Activated naive CD4-positive, alpha-beta T cell treated with Interleukin-2 at 50 U/mL for 16 hours (primary cell): ENCODE measurements at places on chromosomes 6 and 20.

GRCh38 chr6:154945271-154945890 lies 49.7 kb upstream of the TIAM2 start:
- no peak for DNase-seq

DNA sequence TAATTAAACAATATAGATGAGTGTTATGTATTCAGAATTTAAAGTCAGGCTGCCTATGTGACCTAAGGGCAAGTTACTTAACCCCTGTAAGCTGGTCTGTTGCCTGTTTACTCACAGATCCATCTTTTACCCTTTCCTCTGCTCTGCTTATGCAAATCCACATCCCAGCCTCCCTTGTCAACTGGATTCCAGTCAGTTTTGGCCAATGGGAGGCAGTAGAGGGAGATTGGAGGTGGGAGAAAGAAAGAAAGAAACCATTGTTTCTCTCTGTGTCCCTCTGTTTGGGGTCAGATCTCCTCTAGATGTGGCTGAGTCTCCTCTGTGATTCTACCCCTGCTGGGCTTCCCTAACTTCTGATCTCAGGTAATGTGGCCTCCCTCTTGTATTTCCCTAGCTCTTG lies 266.8 kb upstream of the PLN start:
- no peak for DNase-seq

DNA sequence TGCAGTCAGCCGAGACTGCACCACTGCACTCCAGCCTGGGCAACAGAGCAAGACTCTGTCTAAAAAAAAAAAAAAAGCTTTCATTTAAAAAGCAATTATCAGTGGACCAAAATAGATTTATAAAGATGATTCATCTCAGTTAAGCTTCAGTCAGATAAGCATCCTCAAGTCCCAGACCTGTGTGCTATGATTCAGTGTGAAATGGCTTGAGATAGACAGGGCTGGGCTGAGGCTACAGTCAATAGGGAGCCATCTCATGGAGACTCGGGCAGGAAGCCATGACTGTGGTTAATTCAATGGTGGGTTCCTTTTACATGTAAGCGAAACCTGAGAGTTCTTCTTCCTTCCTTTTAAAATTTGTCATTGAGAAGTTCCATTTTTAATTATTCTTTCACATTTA lies 276.0 kb downstream of the TFAP2A start:
- no peak for DNase-seq

DNA sequence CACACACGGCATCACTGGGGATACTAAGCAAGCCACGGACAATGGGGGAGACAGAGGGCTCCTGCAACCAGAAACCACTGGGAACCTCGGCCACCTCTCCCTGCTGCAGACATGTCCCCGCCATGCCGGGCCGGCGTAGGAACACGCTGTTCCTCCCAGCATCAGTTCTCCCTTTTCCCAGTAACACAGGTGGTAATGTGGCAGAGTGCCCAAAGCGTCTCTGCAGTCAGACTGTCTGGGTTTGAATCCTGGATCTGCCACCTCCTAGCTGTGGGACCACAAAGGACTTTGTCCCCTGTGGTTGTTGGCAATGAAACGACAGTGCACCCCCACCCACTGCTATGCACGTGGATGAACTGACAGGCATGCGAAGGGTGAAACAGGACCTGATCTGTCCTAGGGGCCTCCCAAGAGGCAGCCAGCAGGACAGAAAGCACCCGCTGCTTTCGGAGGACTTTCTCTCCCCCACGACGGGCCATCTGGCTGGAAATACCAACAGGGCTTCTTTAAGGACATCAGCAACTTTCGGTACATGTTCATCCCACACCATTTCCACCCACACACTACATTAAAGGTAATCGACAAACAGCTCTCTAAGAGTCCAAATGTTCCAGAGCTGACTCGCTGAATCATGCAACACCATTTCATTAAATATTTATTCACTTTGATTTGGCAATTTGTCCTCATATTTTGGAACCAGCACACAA lies 74.1 kb downstream of the SULF2 start:
- no peak for DNase-seq

DNA sequence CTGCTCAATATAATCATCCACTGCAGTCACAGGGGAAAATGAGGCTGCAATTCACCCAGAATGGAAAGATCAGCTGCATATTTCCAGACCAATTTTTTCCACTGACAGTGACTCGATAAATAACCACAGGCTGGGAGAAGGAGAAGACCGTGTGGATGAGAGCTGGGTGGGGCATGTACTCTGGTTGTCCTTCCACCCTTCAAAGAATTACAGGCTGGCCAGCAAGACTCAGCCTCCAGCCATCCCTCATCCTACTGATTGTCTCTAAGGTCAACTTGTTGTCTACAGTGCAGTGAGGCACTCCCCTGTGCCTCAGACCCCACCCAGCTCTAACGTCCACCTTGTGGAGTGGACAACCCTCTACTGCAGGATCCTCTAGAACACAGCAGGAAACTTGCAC lies 14.5 kb upstream of the MAS1 start:
- no peak for DNase-seq

GRCh38 chr6:41638002-41638934 lies at the start of gene MDFI:
TSS of gene MDFI (plus strand) at chr6:41638468. CDS start at chr6:41638750, 282 bp downstream.
- no peak for DNase-seq

DNA sequence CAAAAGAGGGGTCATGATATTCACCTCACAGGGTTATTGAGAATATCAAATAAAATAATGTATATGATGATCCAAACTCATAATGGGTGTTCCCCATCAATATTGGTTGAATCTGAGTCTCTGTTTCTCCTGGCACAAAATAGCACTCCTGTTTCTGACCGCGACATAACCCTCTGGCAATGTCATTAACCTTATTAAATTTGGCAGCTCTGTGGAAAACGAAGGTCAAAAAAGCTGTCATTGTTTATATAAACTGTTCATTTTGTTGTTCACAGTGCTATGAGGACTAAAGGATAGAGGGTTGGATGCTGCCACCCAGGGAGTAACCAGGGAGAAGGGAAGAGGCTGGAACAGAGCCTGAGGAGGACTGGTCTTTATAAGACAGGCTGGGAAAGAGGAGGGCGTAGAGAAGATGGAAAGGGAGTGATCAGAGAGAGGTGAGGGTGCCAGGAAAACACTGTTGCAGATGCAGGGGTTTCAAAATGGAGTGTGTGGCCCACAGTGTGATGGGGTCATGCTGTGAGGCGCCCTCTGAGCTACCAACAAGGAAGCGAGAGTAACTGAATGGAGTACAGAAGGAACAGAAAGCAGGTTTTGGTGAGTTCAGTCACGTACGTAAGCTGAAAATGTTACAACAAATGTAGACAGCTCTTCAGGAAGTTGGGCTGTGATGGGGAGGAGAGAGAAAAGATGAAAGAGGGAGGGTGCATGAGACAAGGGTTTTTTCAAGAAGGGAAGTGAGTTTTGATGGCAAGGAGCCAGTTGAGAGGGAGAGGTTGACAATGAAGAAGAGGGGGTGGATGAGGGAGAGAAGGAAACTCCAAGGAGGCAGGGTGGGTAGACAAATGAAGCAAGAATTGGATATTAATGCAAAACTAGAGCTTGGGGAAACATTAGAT lies 251.6 kb upstream of the TAB2 start:
- no peak for DNase-seq

DNA sequence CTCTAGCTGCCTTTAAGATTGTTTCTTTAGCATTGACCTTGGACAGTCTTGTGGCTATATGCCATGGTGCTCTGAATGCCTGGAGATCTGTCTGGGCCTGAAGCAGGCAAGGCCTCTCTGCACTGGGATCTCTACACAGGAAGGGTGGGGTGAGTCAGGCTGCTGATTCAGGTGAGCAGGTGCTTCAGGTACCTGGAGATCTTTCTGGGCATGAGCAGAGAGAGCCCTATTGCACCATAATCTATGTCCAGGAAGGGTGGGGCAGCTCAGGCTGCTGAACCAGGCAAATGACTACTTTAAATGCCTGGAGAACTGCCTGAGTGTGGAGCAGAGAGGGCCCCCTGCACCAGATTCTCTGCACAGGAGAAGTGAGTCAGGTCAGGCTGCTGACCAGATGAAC lies 94.5 kb downstream of the TPBG start:
- DNase-seq, result no peak

GRCh38 chr6:85473748-85474147 lies 23.9 kb downstream of the NT5E start:
- DNase-seq, result no peak

DNA sequence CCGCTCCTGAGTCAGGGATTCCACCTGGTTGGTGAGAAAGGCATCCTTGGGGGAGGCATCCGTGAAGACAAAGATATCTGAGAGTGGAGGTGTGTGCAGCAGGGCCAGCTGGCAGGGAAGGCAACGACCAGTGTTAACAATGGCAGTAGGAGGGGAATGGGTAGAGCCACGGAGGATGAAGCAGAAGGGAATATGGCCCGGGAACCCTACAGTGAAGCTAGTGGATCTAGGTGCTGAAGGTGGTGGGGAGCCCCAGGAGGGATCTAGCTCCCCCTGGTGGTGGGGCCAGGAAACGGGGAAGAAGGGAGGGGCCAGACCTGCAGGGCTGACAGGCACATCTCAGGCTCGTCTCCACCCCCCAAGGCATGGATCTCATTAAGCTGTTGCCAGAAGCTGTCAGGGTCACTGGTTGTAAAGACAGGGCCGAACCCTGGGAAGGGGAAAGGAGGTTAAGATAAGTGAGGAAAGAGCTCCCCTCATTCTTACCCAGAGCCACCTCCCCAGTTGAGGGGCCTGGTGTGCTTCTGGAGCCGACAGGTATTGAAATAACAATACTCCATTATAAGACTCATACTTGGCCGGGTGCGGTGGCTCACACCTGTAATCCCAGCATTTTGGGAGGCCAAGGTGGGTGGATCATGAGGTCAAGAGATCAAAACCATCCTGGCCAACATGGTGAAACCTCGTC lies 7.3 kb downstream of the VWA7 start:
- DNase-seq, result peak; percentile 85

DNA sequence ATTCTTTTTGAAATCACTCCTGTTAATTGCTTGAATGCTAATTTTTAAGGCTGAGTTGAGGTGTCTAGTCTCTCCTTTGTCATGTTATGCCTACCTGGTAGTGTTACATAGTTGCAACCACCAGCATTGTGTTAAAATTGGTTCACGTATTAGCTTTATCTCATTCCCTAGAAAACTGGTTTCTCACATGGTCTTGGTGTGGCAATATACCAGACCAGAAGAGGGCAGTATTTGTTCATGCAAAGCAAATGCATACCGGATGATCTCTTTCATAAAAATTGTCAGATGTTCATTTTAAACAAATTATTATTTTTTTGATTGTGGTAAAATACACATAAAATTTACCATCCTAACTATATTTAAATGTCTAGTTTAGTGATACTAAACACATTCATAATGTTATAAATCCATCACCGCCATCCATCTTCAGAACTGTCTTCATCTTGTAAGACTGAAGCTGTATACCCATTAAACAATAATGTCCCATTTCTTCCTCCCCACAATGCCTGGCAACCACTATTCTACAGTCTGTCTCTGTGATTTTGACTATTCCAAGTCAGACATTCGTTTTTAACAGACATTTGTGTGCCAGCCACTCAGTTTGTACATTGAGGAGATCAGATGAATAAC lies 92.8 kb downstream of the ATRN start:
- DNase-seq, result no peak

DNA sequence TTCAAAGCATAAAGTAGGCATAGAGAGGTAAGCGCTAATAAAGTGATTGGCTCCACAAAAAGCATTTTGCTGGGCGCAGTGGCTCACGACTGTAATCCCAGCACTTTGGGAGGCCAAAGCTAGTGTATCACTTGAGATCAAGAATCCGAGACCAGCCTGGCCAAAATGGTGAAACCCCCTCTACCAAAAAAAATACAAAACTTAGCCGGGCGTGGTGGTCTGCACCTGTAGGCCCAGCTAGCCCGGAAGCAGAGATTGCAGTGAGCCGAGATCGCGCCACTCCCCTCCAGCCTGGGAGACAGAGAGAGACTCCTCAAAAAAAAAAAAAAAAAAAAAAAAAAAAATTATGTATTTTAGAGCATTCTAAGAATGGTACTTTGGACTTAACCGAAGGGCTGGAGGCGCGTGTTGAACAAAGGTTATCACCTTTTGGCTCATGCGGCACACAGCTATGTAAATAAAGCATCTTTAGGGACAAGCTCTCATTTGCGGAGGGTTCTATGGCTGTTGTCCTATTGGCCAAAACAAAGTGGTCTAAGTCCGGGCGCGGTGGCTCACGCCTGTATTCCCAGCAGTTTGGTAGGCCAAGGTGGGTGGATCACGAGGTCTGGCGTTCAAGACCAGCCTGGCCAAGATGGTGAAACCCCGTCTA lies 17.4 kb downstream of the HFE start:
- no peak for DNase-seq

DNA sequence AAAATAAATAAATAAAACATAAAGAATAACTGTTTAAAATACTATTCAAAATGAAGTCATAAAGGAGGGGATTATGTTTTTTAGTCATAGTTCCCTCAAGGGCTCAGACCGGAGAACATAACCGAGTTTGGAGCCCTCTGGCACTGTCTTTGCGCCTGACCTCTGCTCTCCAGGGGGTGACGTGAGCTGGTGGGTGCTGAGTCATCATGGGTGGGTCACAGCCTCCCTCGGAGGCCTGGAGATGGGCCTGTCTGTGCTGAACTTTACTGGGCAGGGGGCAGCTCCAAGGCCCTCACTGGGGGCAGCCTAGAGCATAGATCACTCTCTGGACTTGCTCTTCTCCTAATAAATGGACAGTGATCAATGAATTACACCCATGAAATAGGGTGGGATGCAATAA lies 3.1 kb upstream of the MAVS start:
- no peak for DNase-seq

- DNase-seq, result no peak
These were observed 33.8 kb upstream of the TMEM244 start for GRCh38 chr6:129894921-129895320.

- DNase-seq, result peak; percentile 52
These were observed 60.2 kb upstream of the RALY start for GRCh38 chr20:33933469-33933909.

GRCh38 chr20:23002276-23002675 lies 32.8 kb upstream of the SSTR4 start:
- DNase-seq, result no peak

- DNase-seq, result peak; percentile 51
These were observed 117.6 kb downstream of the JPH2 start for GRCh38 chr20:44069203-44070011.
